GM23248 (cell line): ENCODE measurements at places on chromosomes 11 and 22. TPM values are rescaled to one million over a fixed set of nuclear protein-coding genes. Genes with fewer than 3 reads are reported as not detected.

- H3K27me3 ChIP-seq: no peaks in the 10 kb centered on the region
- H3K4me1 ChIP-seq: peaks cover 17% of the 10 kb centered on the region
- no peaks in the 10 kb centered on the region for H3K36me3 ChIP-seq
- no peak overlapping the region for H3K4me3 ChIP-seq
- DNase-seq: peak; percentile 60
Measured at GRCh38 chr22:19800761-19801244, 40.2 kb downstream of the TBX1 start.

- H3K27ac ChIP-seq: no peak overlapping the region
- H3K36me3 ChIP-seq: no peaks in the 10 kb centered on the region
- DNase-seq: no peak
- 0 out of 2 replicates have a peak, but pooled peaks cover 3% of the 10 kb centered on the region for H3K27me3 ChIP-seq
- no peaks in the 10 kb centered on the region for H3K4me1 ChIP-seq
Measured at GRCh38 chr11:84794663-84795443, 832.3 kb downstream of the DLG2 start.

GRCh38 chr11:27678242-27678641, 22.0 kb downstream of the BDNF start:
- H3K4me1 ChIP-seq: peaks cover 46% of the 10 kb centered on the region
- peak overlapping the region; percentile 14; the same call in 1 of the 2 replicates for H3K27ac ChIP-seq
- H3K36me3 ChIP-seq: peaks cover 12% of the 10 kb centered on the region; the same call in 1 of the 2 replicates

GRCh38 chr11:36258730-36259360, 30.4 kb downstream of the COMMD9 start:
- peaks cover 30% of the 10 kb centered on the region for H3K27me3 ChIP-seq
- H3K36me3 ChIP-seq: no peaks in the 10 kb centered on the region
- H3K4me3 ChIP-seq: no peak overlapping the region
- H3K27ac ChIP-seq: no peak overlapping the region

DNA sequence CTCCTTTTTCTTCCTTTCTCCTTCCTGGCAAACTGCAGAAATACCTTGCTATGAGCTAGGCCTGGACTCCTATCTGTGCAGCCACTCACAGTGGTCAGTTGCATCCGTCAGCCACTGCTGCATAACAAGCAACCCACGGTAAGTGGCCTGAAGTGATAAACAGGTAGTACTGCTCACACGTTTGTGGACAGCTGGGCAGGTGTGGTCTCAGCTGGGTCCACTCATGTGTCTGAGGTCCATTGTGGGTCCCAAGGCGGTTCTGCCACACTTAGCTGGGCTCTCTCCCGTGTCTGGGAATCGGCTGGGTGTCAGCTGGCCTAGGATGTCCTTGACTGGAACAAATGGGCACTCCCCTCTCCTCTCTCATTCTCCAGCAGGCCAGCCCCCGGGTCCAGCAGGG, 109.3 kb downstream of the BRD1 start:
- H3K27ac ChIP-seq: no peak overlapping the region
- no peak overlapping the region for H3K4me3 ChIP-seq
- no peaks in the 10 kb centered on the region for H3K36me3 ChIP-seq
- H3K27me3 ChIP-seq: no peaks in the 10 kb centered on the region; the same call in 1 of the 2 replicates
- H3K4me1 ChIP-seq: no peaks in the 10 kb centered on the region
- DNase-seq: no peak

GRCh38 chr11:15845261-15845660, 511.1 kb downstream of the SOX6 start:
- DNase-seq: no peak
- no peaks in the 10 kb centered on the region for H3K36me3 ChIP-seq
- H3K4me1 ChIP-seq: no peaks in the 10 kb centered on the region
- H3K27me3 ChIP-seq: peaks cover 10% of the 10 kb centered on the region; the same call in 1 of the 2 replicates

GRCh38 chr11:96161307-96162089, 181.5 kb downstream of the MAML2 start:
- peaks cover 62% of the 10 kb centered on the region for H3K4me1 ChIP-seq
- H3K27ac ChIP-seq: peak overlapping the region; percentile 78
- peak; percentile 52 for DNase-seq

GRCh38 chr22:30178181-30179126, 68.1 kb downstream of the LIF start:
- H3K36me3 ChIP-seq: no peaks in the 10 kb centered on the region
- DNase-seq: peak; percentile 24
- H3K4me3 ChIP-seq: no peak overlapping the region
- no peak overlapping the region for H3K27ac ChIP-seq
- H3K4me1 ChIP-seq: no peaks in the 10 kb centered on the region
- H3K27me3 ChIP-seq: no peaks in the 10 kb centered on the region

DNA sequence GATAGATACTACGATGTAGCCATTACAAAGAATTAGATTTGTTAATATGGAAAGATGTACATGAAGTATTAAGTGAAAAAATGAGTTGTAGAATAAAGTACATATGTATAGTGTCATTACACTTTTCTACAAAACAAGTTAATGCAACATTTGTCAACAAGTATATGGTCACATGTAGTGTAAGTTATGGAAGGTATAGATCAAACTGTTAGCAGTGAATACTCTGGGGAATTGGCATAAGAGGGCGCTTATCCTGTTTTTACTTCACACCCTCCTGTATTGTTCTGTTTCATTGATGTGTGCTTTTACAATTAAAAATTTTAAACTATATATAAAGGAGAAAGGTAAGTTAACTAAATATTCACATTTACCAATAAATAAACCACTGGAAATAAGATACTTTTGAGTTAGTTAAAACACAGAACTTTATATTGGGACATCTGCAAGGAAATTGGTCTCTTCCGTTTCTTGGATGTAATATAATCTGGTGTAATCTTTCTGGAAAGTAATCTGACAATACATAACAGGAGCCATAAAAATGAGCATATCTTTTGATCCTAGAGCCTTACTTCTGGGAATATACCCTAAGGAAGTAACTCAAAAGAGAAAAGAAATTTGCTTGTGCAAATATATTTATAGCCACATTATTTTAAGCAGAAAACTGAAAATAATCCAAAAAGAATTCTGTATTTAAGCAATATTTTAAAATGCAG, 34.5 kb downstream of the CSTPP1 start:
- no peak for DNase-seq
- H3K36me3 ChIP-seq: no peaks in the 10 kb centered on the region
- no peak overlapping the region for H3K4me3 ChIP-seq
- H3K27ac ChIP-seq: no peak overlapping the region

DNA sequence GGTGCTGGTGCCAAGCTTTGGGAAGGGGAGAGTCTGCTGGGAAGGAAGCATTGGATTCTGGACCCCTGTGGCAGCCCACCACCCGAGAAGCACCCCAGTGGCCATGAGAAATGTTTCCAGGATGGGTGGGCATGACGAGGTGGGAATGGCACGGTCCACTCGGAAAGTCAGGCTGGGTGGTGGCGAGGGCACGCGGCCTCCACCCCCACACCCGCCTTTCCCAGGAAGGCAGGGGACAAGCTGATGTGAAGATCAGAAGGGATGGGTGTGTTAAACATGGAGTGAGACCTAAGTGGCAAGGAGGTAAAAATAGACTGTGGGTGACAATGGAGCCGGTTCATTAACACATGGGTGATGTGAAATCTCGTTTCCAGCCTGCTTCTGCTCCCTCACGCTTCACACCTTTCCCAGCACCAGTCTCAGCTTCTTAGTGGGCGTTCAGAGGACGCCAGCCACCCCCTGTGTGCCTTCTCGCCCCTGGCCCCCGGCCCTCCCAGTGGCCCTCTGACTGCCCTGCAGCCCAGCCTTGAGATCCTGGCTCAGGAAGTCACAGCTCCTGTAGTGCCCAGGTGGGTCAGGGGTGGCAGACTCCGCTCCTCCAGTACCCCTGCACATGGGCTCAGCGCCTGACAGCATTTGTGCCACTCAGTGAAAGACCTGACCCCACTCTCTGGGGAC, 27.6 kb downstream of the LRRC10B start:
- H3K4me1 ChIP-seq: no peaks in the 10 kb centered on the region
- no peaks in the 10 kb centered on the region for H3K27me3 ChIP-seq
- H3K4me3 ChIP-seq: no peak overlapping the region
- H3K36me3 ChIP-seq: no peaks in the 10 kb centered on the region
- no peak overlapping the region for H3K27ac ChIP-seq
- DNase-seq: no peak

- peaks cover 25% of the 10 kb centered on the region; the same call in 1 of the 2 replicates for H3K27me3 ChIP-seq
- no peaks in the 10 kb centered on the region for H3K36me3 ChIP-seq
- no peak for DNase-seq
- H3K27ac ChIP-seq: no peak overlapping the region
- no peak overlapping the region for H3K4me3 ChIP-seq
- peaks cover 10% of the 10 kb centered on the region; the same call in 1 of the 2 replicates for H3K4me1 ChIP-seq
Measured at GRCh38 chr22:19757985-19758895, 2.3 kb upstream of the TBX1 start.

GRCh38 chr22:37764622-37765021, 43.1 kb upstream of the GCAT start:
- H3K27ac ChIP-seq: no peak overlapping the region
- no peaks in the 10 kb centered on the region for H3K27me3 ChIP-seq
- H3K4me1 ChIP-seq: no peaks in the 10 kb centered on the region
- H3K36me3 ChIP-seq: peaks cover 25% of the 10 kb centered on the region

DNA sequence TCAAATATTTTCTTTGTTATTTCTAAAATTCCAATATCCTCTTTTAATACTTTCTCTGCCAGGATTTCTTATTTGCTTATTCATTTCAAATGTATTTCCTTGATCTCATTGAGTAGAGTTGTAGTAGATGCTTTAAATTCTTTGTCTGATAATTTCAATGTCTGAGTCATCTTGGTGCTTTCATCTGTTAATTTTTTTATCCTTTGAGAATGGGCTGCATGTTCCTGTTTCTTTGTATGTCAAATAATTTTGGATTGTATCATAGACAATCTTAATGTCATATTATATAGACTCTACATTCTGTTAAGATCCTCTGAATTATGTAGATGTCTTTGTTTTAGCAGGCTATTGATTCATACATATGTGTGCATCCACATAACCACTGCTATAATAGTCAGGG, 57.5 kb downstream of the MYEOV start:
- no peaks in the 10 kb centered on the region for H3K36me3 ChIP-seq
- no peaks in the 10 kb centered on the region for H3K27me3 ChIP-seq
- DNase-seq: peak; percentile 79
- no peak overlapping the region; the same call in 1 of the 2 replicates for H3K4me3 ChIP-seq

- H3K36me3 ChIP-seq: no peaks in the 10 kb centered on the region
- H3K4me3 ChIP-seq: no peak overlapping the region
- no peak overlapping the region for H3K27ac ChIP-seq
- no peaks in the 10 kb centered on the region for H3K4me1 ChIP-seq
Measured at GRCh38 chr11:132358573-132358953, 988.1 kb downstream of the NTM start.

The SOX10 gene
- polyA plus RNA-seq: not detected in 2 replicates

The GSTT2B gene
- 13.7 and 15.6 TPM in 2 replicates for polyA plus RNA-seq

The PRSS23 gene
- polyA plus RNA-seq: 376 and 392 TPM in 2 replicates

The SULT4A1 gene
- polyA plus RNA-seq: not detected in 2 replicates

The SPON1 gene
- 3.8 and 5.4 TPM in 2 replicates for polyA plus RNA-seq

The PRR33 gene
- polyA plus RNA-seq: not detected in 2 replicates

The C11orf52 gene
- polyA plus RNA-seq: 0.78 and 1.2 TPM in 2 replicates
